ENCODE measurements at places on chromosomes 5 and 9.

DNA sequence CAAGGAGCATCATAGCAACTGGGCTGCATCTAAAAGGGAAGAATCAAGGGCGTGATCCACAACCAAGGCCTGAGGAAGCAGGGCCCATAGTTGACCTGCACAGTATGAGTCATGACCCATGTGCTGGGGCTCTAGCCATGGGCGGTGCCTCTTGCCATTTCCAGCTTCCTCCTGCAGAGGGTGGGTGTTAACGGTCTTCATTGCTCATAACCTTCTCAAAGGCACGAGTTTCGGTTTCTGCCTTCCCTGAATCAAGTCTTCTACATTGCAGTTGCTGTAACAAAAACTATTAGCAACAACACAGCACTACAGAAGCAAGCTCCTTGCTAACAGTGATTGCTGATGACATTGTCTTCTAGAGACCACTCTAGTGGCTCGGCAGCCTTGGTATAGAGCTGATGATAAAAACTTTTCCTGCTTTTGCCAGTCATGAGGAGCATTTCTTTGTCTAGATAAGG, 66.9 kb downstream of the CTSL start:
- peak; percentile 57 for DNase-seq

GRCh38 chr9:108876425-108876824, 14.4 kb downstream of the ACTL7A start:
- no peak for DNase-seq

GRCh38 chr5:33470544-33470943, 29.8 kb downstream of the TARS1 start:
- no peak for DNase-seq

DNA sequence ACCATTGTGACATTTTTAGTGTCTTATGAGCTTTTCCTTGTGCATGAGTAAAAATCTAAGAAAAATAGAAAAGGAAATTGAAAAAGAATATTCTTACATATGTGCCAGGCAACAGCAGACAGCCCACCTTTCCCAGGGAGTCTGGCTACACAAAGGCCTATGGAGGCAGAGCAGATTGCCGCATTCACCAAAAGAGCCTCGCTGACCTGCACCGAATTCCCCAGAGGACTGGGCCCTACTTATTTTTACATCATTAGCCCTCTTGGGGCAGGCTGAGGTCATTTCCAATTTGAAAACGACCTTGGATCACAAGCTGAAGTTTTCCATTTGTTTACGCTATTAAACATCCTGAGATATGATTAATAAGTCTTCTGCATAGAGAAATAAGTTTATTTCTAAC, 66.2 kb upstream of the WDR41 start:
- DNase-seq, result no peak

- no peak for DNase-seq
Observed at GRCh38 chr5:65157906-65158603, 323.7 kb downstream of the ADAMTS6 start.

DNA sequence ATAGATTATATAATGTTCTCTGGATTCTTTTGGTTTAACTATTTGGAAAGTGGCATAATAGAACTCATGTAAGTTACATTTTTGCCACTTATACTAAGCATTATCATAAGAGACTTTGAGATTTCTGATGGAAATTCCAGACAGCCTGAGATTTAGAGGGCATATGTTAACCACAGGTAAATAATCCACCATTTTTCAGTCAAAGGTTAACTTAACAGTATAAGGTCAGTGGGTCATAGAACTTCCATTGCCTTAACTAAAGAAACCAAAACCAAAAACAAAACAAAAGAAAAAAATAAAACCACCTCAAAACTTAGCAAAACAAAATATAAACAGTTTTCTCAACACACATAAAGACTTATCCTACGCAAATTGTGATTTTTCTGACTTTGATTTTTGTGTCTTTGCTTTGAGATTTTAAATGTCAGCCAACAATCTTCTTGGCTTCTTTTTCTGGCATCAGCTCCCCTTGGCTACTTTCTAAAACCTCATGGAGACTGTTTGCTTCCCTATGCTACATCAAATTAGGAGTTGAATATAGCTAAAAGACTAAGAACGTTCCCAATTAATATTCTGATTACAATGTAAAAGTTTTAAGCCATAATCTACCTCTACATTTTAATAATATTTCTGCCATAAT, 430.1 kb upstream of the DAB2 start:
- DNase-seq, result no peak

- DNase-seq, result peak; percentile 55
Observed at GRCh38 chr9:5851445-5851844, 18.5 kb upstream of the ERMP1 start.

DNA sequence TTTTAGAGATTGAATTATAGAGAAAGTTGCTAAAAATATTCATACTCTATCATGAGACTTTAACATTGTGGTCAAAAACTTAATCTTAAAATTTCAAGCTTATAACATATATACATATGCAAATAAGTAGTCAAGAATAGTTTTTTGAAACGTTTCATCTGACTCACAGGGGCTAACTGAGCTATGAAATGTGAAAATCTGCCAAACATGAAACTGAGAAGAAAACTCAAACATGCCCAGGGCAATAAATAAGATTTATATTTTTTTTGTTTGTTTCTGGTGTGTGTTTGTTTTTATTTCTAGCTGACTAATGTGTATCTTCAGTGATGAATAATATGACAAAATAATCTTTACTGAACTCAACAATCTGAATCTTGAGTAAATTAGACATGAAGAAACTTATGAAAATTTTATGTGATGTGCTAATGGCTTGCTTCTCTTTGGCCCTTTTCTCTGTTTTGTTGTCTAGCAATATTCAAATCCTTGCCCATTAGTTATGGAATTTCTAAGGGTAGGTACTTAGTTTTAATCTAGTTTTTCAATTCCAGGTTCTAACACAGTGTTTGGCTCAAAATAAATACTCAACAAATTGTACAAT, 99.9 kb downstream of the FAM174A start:
- DNase-seq, result no peak

DNA sequence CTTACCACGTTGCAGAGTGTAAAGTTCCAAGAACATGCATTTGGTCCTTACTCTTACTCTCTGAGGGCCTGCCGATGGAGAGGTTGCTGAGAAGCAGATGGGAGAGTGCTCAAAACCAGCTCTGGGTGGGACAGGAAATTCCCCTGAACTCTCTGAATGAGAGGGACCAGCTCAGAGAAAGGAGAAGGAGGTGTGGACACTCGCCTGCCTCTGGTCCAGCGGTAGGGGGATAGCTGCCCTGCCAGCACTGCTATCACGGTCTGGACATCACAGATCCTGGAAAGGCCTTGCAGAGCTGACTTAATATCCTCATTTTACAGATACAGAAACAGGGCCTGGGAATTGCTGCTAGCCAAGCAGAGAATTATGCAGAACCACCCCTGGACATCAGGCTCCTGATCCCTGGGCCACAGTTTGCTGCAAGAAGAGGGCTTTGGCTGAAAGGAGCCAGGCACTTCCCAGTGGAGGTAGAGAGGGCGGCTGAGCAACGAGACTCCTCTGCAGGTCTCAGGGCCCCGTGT, 4.9 kb downstream of the TRAF1 start:
- no peak for DNase-seq

GRCh38 chr5:59525957-59526356, 367.6 kb downstream of the PDE4D start:
- no peak for DNase-seq

- DNase-seq, result no peak
Observed at GRCh38 chr5:172918421-172919371, 40.5 kb upstream of the RPL26L1 start.

GRCh38 chr5:138282920-138283742, 8.7 kb upstream of the GFRA3 start:
- DNase-seq, result peak; percentile 48

- DNase-seq, result no peak
Observed at GRCh38 chr5:127519527-127519926, 2.1 kb downstream of the PRRC1 start.

- DNase-seq, result no peak
Observed at GRCh38 chr9:96459268-96460007, 9.5 kb downstream of the HABP4 start.

DNA sequence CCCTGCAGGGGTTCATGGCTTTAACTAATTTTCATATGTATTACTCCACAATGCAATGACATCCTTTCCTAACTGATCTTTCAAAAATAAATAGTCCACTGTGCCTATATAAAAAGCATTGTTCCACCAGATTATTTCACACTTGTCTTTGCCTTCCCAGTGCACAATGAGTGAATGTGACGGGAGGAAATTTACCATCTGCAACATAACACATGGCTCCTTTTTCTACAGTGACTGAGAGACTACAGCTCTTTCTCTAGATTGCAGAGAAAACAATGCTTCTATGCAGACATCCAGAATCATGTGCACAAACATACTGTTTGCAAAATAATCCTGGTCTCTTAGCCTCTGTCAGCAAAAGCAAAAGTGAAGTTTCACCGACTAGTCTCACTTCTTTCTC, 483.7 kb upstream of the PIK3R1 start:
- no peak for DNase-seq

GRCh38 chr9:112187404-112187803, 12.3 kb upstream of the SUSD1 start:
- DNase-seq, result no peak

GRCh38 chr9:518540-518939, 303.9 kb downstream of the DOCK8 start:
- no peak for DNase-seq

Measured in ureter (tissue), 1 donor.